ENCODE measurements at places on chromosomes 13 and 19.
A peak's percentile ranks its signal among the peaks of the same experiment; 100 is the strongest.

DNA sequence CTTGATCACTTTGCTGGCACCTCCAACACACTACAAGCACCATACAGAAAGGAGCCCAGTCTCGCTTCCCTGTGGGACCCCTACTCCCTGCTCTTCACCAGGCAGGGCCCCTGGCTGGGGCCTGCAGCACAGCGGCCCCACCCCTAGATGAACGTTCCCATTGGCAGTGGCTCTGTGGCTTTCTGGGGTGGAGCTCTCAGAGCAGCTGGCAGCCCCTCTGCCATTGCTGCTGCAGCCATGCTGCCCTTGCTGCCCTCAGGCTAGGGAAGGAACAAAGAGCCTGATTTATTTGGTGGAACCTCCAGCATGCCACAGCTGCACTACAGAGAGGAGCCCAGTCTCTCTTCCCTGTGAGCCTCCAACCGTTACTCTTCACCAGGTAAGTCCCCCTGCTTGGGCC, 5.8 kb downstream of the SIGLEC6 start:
- no peak for DNase-seq

- DNase-seq: no peak
These were observed 35.6 kb upstream of the PSPC1 start for GRCh38 chr13:19818223-19818842.

GRCh38 chr19:38155453-38155852, 68.6 kb downstream of the DPF1 start:
- DNase-seq: no peak

DNA sequence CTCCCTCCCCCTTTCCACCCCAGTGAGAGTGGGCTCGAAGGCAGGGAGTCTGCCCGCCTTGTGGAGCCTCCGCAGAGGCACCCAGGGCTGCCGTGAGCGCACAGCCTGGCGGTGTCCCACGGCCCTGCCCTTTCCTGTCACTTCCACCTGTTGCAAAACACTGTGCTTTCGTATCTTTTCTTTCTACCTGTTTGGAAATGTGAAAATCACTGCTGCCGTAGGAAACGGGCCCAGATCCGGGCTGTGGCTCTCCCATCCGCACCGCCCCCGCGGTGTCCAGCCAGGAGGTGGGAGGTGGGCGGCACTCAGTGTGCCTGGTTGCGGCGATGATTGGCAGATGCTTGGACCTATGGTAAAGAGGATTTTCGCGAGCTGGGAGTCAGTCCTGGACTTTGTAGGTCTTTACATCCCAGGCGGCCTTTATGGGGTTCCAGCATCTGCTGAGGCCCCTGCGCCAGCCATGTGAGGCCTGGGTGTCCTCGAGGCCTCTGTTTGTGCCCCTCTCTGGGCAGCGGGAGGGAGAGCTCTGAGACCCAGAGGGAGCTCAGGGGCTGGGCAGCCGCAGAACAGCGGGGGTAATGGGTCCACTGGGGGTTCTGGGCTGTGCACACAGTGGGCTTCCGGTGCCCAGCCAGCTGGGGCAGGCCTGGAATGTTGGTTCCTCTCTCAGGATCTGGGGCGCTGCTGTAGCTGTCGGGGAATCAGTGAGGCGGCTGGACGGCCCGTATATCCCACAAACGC, 6.1 kb downstream of the STK11 start:
- DNase-seq: no peak

GRCh38 chr19:46634045-46634655, 1.9 kb downstream of the GNG8 start:
- peak; percentile 83 for DNase-seq

DNA sequence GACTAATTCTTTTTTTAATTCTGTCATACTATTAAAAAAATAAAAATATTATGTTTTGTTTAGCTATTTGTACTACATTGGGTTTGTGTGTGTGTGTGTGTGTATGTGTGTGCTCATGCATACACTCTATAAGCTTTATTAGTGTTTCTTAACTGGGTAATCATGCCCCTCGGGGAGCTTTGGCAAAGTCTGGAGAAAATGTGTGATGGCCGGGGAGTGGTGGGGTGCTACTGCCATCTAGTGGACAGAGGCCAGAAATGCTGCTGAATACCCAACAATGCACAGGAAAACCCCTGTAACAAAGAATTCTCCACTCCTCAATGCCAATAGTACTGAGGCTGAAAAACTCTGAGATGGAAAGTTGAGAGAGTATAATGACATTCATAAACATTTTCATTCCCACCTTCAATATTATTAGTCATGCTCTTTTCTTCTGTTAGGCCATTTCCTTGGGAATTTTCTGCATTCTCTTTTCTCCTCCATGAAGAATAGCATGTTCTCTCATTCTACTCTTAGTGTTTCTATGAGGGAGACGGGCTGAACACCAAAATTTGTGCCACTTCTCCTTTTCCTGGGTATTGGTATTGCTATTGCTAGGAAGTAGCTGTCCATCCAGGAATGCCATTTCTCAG, 157.3 kb downstream of the DNAJC3 start:
- peak; percentile 54 for DNase-seq

DNA sequence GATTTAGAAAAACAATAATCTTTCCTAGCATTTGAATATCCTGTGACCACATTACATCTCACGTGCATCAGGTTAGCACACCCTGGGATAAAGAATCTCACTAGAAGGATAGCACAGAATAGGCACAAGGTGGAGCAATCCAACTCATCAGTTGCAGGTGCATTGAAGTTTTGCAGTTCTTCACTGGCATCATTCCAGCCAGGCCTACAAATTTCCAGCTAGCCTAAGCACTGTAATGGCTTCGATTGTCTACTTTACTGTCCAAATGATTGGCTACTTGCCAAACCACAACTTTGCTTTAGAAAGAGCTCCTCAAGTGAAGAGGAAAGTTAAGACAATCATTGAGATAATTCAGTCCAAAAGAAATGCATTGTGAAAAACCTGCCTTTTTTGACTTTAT, 89.5 kb downstream of the SPRY2 start:
- no peak for DNase-seq

DNA sequence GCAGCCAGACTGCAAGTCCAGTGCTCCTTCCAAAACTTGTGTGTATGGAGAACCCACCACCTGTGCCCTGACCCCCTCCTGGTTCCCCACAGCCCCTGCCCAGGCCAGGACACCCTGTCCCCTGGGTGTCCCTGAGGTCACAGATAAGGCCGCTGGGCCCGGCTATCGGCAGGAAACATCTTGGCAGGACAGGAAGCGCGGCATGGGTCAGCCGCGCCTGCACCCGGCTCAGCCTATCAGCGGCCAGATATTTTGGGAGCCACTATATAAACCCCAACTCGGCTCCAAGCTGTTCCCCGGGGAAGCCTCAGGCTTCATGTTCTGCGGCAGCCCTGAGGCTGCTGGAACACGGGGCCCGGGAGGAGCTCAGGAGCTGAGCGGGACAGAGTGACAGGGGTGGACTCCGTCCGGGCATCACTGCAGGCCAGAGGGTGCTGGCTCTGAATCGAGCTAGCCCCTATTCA, 60.8 kb downstream of the AP1M1 start:
- no peak for DNase-seq

DNA sequence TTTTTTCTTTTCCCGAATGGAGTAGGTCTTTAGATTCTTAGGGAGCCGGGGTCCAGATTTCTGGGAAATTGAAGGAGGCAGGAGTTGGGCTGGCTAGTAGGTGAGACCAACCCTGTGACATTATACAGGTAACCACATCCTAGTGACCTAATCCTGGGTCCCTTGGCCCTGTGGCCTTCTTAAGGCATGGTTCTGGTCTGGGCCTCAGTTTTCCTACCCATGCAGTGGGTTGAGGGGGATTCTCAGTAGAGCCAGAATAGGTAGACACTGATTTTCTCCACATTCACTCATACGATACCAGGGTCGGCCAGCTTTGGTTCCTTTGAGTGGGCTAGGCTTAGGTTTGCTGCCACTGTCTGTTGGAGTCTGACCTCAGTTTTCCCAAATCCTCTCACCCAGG, 7.2 kb downstream of the PPFIA3 start:
- DNase-seq: no peak

DNA sequence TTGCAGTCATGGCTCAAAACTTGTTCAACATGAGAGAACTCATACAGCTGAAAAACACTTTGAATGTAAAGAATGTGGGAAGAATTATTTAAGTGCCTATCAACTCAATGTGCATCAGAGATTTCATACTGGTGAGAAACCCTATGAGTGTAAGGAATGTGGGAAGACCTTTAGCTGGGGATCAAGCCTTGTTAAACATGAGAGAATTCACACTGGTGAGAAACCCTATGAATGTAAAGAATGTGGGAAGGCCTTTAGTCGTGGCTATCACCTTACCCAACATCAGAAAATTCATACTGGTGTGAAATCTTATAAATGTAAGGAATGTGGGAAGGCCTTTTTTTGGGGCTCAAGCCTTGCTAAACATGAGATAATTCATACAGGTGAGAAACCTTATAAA, 20.1 kb downstream of the ZNF283 start:
- no peak for DNase-seq

DNA sequence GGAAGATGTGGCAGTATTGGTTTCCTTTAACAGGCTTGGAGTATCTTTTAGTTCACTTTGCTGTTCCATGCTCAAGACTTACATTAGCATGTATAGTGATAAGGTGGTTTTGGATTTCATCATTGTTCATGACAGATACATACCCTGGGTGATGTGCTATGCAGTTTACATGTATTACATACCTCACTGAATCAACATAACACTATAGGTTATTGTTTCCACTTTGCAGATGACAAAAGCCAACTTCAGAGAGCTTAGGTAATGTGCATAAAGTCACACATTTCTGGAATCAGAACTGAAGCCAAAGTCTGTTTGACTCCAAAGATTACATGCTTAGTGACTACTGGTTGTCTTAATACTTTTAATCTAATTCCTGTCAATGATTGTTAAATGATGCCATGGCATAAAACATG, 7.1 kb downstream of the COMMD6 start:
- DNase-seq: no peak

GRCh38 chr19:29018542-29018941, 194.4 kb downstream of the UQCRFS1 start:
- DNase-seq: no peak

- no peak for DNase-seq
These were observed 323.6 kb downstream of the GPC6 start for GRCh38 chr13:93550236-93550635.

- no peak for DNase-seq
These were observed 81.5 kb downstream of the ATP11A start for GRCh38 chr13:112771139-112771876.

DNA sequence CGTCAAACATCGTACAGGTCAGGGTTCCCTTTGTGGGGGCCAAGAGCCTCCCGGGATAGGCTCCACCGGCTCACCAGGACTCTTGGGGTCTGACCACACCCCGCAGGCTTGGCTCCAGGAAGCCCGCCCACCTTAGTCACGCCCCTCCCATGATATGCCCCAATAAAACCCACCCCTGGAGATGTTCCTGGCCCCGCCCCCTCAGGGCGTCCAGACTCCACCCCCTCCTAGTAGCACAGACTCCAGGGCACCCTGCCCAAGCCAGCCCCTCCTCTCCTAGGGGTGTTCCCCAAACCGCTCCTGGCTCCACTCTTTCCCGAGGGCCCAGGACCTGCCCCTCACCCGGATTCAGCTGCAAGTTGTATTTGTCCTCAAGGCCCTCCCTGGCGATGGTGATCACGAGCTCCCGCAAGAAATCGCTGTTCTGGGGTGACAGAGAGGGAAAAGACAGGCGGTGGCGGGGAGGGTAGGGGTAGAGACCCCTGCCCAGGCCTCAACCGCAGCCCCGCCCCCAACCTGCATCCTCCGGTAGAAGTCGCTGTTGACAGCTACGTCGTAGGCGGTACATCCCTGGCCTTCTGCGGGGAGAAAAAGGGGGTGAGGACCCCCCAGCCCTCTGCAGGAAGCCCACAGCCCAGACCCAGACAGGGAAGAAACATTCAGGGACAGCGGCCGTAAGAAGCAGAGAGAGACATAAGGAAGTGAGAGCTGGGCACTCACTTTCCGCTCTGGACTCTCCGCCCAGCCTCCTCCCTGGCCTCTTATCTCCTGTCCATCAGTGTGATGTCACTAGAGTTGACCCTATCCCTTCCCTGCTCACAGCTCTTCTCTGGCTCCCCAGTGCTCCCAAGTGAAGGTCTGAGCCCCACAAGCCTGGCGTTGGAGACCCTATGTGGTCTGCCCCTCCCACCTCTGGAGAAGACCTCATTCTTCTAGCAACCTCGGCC, 3.9 kb downstream of the PIH1D1 start:
- peak; percentile 33 for DNase-seq

- no peak for DNase-seq
These were observed 54.8 kb upstream of the MIR17HG start for GRCh38 chr13:91292630-91293221.

DNA sequence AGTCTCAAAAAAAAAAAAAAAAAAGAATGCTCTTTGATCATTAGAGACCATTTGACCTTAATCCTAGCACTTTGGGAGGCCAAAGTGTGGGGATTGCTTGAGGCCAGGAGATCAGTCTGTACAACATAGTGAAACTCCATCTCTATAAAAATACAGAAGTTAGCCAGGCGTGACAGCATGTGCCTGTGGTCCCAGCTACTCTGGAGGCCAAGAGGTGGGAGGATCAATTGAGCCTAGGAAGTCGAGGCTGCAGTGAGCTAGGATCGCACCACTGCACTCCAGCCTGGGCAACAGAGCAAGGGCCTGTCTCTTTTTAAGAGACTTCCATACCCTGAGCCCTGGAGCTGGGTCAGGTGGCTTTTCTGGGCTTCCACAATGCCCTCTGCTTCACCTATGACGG, 11.5 kb upstream of the COLGALT1 start:
- no peak for DNase-seq

GRCh38 chr19:12544401-12544876, 6.8 kb downstream of the ZNF564 start:
- no peak for DNase-seq

- DNase-seq: no peak
These were observed 362 bp downstream of the ZNF557 start for GRCh38 chr19:7069904-7070226.

- no peak for DNase-seq
These were observed 350.2 kb downstream of the IRS2 start for GRCh38 chr13:109436055-109436622.

GRCh38 chr19:2543463-2544442, 67.8 kb downstream of the GADD45B start:
- DNase-seq: peak; percentile 59

DNA sequence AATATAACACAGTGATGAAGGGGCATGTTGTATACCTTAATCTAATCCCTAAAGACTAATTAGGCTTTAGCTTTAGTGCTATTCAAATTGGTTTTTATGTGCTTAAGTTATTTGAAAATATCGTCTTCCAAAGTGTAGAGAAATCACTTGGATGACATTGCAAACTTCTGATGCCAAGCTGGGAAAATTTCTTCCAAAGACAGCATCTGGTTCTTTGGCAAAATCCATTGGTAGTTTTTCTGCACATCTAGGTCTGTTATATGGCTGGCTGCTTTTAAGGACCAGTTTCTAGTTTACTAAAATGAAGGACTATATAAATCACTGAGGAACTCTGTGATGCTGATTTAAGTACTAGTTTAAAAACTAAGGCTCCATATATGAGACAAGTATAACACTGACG, 2362.3 kb downstream of the PCDH9 start:
- no peak for DNase-seq

DNA sequence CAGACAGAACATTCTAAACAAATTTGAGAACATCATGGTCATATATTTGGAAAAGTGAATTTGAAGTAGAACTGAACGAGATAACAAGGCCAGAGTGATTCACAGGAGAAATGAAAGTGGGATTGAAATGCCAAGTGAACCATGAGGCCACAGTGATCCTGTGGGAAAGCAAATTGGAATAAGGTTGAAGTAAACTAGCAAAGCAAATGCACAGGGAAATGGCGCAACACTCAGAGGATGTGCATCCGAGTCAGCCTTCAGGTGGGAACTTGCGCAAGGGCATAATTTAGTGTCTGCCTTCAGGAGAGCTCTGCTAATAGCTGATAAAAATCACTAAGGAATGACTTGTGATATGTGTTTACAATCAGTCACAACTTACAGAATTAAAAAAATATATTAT, 696.6 kb downstream of the LIG4 start:
- no peak for DNase-seq
